Activated T-cell treated with anti-CD3 and anti-CD28 coated beads, Interleukin-2, amount 50 U/mL, for 72 hours (primary cell): ENCODE measurements at places on chromosomes 1 and 21. TPM values are rescaled to one million over a fixed set of nuclear protein-coding genes. Genes with fewer than 3 reads are reported as not detected.

The AGBL4 gene
- not detected for total RNA-seq

- no peak overlapping the region for H3K27ac ChIP-seq
- H3K4me3 ChIP-seq: no peak overlapping the region
- H3K36me3 ChIP-seq: peaks cover 37% of the 10 kb centered on the region
- no peaks in the 10 kb centered on the region for H3K4me1 ChIP-seq
- no peaks in the 10 kb centered on the region for H3K27me3 ChIP-seq
Measured at GRCh38 chr1:32665915-32666314, 14.9 kb downstream of the RBBP4 start.

The INAVA gene
- not detected for total RNA-seq

DNA sequence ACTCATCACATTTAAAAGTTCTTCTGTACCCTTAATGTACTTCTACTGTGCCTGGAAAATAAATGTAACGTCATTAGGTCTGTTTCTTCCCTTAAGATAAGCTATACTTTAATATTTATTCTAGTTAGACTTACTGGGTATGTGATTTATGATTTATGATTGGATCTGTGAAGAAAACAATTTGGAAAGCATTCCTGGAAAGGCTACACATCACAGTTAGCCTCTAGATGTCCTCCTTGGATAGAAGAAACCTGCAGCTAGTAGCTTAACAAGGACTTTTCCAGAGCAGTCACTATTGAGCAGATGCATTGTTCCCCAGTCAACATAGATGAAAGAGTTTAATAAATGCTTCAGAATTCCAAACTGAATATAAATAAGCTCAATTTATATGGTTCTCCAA lies 22.2 kb upstream of the ABL2 start:
- H3K4me3 ChIP-seq: no peak overlapping the region
- no peaks in the 10 kb centered on the region for H3K36me3 ChIP-seq
- no peaks in the 10 kb centered on the region for H3K27me3 ChIP-seq
- H3K27ac ChIP-seq: no peak overlapping the region
- no peaks in the 10 kb centered on the region for H3K4me1 ChIP-seq
- DNase-seq: no peak

DNA sequence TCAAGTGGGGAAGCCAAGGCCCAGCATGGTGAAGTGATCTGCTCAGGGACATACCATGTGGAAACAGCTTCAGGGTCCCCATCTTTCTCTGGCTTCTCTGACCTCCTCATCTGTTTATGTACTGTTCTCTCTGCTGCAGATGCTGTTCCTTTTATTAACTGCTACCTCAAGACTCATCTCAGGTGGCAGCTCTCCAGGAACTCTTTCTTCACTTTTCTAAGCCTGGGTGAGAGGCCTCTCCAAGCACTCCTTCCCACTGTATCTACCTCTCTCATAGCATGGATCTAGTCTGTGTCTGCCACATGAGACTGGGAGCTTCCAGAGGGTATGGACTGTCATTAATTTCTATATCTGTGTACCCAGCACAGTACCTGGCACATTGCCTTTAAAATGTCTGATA lies 73.4 kb upstream of the PPM1J start:
- H3K27me3 ChIP-seq: peaks cover 5% of the 10 kb centered on the region
- DNase-seq: no peak
- H3K36me3 ChIP-seq: no peaks in the 10 kb centered on the region
- H3K4me3 ChIP-seq: no peak overlapping the region

DNA sequence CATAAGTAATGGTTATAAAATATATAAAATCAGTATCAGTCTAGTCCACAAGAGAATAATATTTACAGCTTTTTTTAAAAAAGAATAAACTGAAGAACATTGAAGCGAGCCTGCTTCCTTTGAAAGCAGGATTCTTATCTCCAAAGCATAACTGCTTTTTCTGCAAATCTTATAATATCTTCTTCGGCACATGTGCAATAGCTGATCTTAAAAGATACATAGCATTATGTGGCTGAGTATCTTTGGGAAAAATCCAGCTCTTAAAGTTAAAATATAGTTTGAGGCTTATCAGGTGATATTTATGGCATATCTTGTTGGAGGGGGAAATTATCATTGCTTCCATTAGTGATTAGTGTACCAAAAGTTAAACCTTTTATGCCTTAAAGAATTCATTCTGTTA lies 523.9 kb upstream of the ADGRL4 start:
- no peak overlapping the region for H3K27ac ChIP-seq
- H3K36me3 ChIP-seq: no peaks in the 10 kb centered on the region
- H3K27me3 ChIP-seq: no peaks in the 10 kb centered on the region
- DNase-seq: no peak

- no peak overlapping the region for H3K4me3 ChIP-seq
- H3K27ac ChIP-seq: no peak overlapping the region
- DNase-seq: no peak
- no peaks in the 10 kb centered on the region for H3K27me3 ChIP-seq
- peaks cover 8% of the 10 kb centered on the region for H3K4me1 ChIP-seq
Measured at GRCh38 chr1:180962178-180962577, 49.5 kb downstream of the KIAA1614 start.

- H3K4me1 ChIP-seq: no peaks in the 10 kb centered on the region
- no peak for DNase-seq
- H3K27ac ChIP-seq: no peak overlapping the region
- no peaks in the 10 kb centered on the region for H3K27me3 ChIP-seq
- no peak overlapping the region for H3K4me3 ChIP-seq
Measured at GRCh38 chr1:61953076-61953789, 211.0 kb downstream of the PATJ start.

- H3K4me1 ChIP-seq: no peaks in the 10 kb centered on the region
- H3K4me3 ChIP-seq: no peak overlapping the region
Measured at GRCh38 chr1:177256153-177257075, 85.7 kb downstream of the BRINP2 start.

The TNFRSF18 gene
- 324 TPM for total RNA-seq

DNA sequence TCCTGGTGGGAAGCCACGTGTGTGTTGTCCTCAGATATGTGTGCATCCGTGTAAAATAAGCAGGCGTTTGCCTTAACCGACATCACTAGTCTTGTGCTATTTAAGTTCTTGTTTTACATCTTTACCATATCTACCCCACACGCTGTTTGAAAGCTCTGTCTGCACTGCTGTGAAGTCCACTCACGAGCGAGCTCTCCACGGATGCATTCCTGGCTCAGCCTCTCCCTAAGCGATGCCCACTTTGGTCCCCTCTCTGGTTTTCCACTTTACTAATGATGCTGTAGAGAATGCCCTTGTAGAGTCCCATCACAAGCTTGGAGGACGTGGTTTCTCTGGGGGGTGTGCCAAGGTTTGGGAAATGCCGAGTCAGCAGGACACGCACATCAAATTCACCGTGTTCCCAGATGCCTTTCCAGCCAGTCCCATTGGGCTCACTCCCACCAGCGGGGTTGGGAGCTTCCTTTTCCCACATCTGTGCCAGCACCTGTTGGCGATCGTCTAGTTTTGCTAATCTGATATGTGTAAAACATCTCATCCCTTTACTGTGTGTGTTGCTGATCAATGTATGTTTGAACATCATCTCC lies 43.8 kb downstream of the ACTL8 start:
- no peaks in the 10 kb centered on the region for H3K4me1 ChIP-seq
- no peak for DNase-seq
- H3K27ac ChIP-seq: no peak overlapping the region
- no peaks in the 10 kb centered on the region for H3K36me3 ChIP-seq
